LHCN-M2 (cell line): ENCODE measurements at places on chromosomes 2 and 18. TPM values are rescaled to one million over a fixed set of nuclear protein-coding genes. Genes with fewer than 3 reads are reported as not detected.
A peak's percentile ranks its signal among the peaks of the same experiment; 100 is the strongest.

GRCh38 chr2:172985139-172985892, 90.3 kb upstream of the MAP3K20 start:
- peak; percentile 42 for DNase-seq

GRCh38 chr2:230362030-230362691, 35.2 kb downstream of the SP140L start:
- no peak for DNase-seq

- no peak for DNase-seq
Measured at GRCh38 chr2:239852272-239852671, 172.9 kb downstream of the NDUFA10 start.

GRCh38 chr2:17309741-17310339, 208.4 kb downstream of the RAD51AP2 start:
- DNase-seq = peak; percentile 71

Gene INHA
- total RNA-seq = not detected in 2 replicates
